ENCODE measurements at places on chromosomes 6 and 20.

- DNase-seq = no peak
Observed at GRCh38 chr6:71015392-71015791, 58.5 kb upstream of the B3GAT2 start.

GRCh38 chr6:133814797-133815196 lies 74.1 kb upstream of the TCF21 start:
- DNase-seq = no peak

DNA sequence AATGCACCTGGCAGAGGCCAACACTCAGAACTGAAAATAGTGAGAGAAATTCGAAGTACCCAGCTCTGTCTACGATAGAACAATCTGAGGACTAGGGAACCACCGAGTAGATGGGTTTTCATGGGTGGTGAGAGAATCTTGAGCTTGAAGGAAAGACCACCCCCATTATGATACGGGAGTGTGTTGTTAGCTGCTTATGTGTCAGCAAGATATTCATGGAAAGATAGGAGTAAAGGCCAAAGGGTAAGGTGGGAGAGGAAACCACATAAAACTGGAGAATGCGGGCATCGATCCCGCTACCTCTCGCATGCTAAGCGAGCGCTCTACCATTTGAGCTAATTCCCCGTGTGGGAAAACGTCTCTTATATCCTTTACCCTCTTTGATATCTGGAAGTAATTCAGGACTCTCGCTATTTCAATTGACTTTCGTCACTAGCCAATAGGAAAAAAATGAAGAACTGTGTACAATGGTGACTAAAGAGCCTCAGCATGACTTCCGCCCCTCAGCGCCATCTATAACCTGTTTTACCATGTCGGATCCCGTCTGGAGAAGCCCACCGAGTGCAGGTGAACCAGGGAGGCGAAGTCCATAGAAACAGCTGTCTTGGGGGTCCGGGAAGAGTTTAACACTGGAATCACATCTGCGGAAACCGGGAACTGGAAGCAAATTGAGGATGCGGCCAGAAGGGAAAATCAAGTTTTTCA lies 25.0 kb upstream of the ABT1 start:
- DNase-seq = peak; percentile 72

GRCh38 chr6:42449917-42450476 lies 1.7 kb downstream of the TRERF1 start:
- DNase-seq = no peak

DNA sequence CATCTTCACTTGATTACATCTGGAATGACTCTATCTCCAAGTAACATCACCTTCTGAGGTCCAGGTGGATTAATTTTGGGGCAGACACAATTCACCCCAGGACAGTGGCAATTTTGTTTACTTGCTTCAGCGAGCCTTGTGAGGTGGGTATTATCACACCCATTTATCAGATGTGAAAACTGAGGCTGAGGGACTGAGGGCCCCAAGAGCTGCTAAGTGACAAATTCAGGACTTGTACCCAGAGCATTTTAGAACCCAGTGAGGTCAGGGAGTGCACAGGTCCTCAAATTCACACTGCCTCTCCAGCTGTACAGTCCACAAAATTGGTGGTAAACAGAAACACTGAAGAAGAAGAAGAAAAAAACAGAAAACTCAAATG lies 125.2 kb upstream of the PMEPA1 start:
- DNase-seq = no peak

- DNase-seq = no peak
Observed at GRCh38 chr6:1781152-1781816, 171.6 kb downstream of the FOXC1 start.

DNA sequence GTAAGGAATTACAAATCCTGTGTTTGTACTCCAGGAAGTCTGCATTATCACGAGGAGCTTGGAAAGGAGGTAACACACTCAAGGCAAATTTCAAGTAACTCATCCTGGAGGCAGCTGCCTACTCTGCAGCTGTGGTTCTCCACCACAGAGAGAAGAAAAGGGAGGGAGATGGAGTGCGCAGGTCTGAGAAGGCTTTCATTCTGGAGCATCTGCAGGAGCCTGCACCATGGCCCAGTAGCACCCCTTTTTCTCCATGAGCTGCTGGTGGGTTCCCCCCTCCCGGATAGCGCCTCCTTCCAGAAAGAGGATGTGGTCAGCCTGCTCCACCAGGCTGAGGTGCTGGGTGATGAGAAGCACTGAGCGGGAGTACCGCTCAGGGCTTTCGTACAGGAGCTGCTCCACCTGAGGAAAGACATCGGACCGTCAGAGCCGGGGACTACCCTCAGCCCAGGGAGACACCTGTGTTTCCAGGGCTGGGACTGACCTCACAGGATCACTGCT lies 1.6 kb upstream of the PSMB8 start:
- DNase-seq = no peak

GRCh38 chr6:109048176-109048575 lies 46.5 kb downstream of the SESN1 start:
- DNase-seq = no peak

DNA sequence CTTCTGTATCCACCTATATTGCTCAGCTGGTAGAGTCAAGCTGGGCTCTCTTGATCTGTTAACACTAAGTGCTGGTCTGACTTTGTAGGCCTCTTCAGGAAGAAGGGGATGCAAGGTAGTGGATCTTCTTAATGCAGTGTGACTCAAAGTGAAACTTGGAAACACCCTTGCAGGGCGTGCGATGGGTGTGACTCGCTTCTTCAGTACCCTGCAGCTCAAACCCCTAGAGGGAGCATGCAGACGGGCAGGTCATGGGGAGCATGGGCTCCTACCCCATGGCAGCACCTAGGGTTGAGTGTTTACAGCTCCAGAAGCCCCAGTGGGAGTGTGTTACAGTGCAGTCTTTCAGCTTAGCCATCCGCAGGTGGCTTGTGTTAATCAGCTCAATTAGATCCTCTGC lies 757 bp upstream of the SAMD3 start:
- no peak for DNase-seq

DNA sequence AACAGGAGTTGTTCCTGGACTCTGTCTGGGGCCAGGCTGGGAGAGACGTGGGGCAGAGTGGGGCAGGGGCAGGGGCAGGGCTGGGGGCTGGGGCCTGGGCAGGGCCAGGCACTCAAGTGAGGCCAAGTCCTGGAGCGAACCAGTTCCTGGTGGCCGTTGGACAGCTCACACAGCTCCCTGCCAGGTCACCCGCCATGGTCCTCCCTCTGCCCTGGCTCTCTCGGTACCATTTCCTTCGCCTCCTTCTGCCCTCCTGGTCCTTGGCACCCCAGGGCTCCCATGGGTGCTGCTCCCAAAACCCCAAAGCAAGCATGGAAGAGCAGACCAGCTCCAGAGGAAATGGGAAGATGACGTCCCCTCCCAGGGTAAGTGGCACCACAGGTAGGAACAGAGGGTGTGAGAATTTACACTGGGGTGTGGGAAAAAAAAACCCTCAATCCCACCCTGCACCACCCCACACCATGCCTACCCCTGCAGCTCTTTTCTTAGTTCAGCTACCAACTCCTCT lies at the start of gene MCCD1:
TSS of gene MCCD1 (plus strand) at position 142 of the 508 bp plus-strand sequence. CDS start at position 195, 53 bp downstream.
- no peak for DNase-seq

DNA sequence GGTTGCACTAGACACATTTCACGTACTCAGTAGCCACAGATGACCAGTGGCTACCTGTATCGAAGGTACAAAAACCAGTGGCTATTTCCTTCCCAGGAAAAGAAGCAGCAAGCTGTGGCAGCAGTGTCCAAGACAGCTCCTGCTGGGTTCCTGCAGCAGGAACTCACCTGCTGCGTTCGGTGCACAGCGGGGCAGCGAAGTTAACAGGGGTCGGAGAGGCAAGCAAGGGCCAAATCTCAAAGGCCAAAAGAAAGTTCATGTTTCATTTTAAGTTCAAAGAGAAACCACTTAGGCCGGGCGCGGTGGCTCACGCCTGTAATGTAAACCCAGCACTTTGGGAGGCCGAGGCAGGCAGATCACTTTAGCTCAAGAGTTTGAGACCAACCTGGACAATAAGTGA lies 26.9 kb downstream of the ASIP start:
- no peak for DNase-seq

DNA sequence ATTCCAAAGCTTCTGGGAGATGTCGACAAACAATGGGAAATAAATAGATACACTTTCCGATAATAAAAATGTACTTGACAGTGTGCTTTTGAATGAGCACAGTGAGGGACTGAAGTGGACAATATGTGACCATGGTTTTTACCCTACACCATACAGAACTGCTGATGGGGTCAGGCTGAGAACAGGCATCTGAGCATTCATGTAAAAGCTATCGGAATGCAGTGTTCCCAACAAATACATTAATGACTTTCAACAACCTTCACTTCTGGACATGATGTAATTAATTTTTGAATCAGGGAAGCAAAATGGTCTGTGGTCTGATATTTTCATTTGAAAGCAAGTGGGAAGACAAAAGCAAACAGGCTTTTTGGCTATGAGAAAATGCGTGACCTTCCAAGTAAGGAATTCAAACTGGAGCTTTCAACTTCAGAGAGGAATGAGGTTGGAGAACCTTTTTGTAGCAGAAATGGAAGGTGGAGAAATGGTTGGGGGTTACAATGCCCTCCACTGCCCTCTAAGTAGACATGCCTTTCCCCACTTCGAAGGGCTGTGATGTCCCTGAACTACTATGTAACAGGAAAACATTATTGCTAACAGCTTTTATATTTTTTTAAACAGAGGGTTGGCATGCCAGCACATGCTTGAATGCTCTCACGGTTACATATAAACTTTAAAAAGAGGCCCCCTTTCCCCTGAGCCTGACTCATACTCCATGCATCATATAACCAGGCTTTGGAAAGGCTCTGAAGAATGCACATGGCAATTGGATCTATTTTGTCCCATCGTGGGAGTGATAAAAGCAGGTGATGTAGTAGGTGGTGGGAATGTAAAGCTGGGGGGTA lies 203.5 kb upstream of the CITED2 start:
- no peak for DNase-seq

- no peak for DNase-seq
Observed at GRCh38 chr6:165635965-165636364, 27.1 kb downstream of the PDE10A start.

GRCh38 chr6:143515061-143515760 lies 3.7 kb upstream of the FUCA2 start:
- peak; percentile 92 for DNase-seq

GRCh38 chr6:139738801-139739455 lies 364.5 kb upstream of the CITED2 start:
- no peak for DNase-seq

GRCh38 chr6:35294308-35294945 lies 3.2 kb upstream of the DEF6 start:
- no peak for DNase-seq

- no peak for DNase-seq
Observed at GRCh38 chr6:163867518-163868292, 453.2 kb downstream of the QKI start.

GRCh38 chr6:1610497-1611321 lies 994 bp downstream of the FOXC1 start:
- no peak for DNase-seq
